Effector memory CD8-positive, alpha-beta T cell (primary cell): ENCODE measurements at places on chromosomes 13 and 19.

GRCh38 chr13:30355384-30355699 lies 48.0 kb upstream of the KATNAL1 start:
- no peak for DNase-seq

DNA sequence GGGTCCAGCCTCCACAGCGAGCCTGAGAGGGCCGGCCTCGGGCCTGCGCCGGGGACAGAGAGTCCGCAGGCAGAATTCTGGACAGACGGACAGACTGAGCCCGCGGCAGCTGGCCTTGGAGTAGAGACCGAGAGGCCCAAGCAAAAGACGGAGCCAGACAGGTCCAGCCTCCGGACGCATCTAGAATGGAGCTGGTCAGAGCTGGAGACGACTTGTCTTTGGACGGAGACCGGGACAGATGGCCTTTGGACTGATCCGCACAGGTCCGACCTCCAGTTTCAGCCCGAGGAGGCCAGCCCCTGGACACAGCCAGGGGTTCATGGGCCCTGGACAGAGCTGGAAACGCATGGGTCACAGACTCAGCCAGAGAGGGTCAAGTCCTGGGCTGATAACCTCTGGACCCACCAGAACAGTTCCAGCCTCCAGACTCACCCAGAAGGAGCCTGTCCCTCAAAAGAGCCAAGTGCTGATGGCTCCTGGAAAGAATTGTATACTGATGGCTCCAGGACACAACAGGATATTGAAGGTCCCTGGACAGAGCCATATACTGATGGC lies 490 bp downstream of the ITPKC start:
- no peak for DNase-seq

GRCh38 chr13:82701020-82701419 lies 1181.3 kb downstream of the SLITRK1 start:
- no peak for DNase-seq

- peak; percentile 53 for DNase-seq
Measured at GRCh38 chr19:33302175-33302973, at the start of gene CEBPA. Gene CEBPA (minus strand): TSS chr19:33302534. CDS start chr19:33302414, 120 bp downstream.

DNA sequence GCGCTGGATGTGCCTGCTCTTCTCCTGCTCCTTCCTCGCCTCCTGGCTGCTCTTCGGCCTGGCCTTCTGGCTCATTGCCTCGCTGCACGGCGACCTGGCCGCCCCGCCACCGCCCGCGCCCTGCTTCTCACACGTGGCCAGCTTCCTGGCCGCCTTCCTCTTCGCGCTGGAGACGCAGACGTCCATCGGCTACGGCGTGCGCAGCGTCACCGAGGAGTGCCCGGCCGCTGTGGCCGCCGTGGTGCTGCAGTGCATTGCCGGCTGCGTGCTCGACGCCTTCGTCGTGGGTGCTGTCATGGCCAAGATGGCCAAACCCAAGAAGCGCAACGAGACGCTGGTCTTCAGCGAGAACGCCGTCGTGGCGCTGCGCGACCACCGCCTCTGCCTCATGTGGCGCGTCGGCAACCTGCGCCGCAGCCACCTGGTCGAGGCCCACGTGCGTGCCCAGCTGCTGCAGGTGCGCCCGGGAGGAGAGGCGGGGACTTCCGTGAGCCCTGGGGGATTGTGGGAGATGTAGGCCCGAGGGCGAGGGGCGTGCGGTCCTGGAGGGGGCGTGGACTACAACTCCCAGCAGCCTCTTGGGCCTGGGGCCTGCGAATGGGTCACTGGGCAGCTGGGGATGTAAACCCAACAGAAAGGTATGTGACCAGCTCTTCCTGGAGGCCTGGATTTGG lies 6.7 kb downstream of the KCNJ14 start:
- DNase-seq, result no peak

DNA sequence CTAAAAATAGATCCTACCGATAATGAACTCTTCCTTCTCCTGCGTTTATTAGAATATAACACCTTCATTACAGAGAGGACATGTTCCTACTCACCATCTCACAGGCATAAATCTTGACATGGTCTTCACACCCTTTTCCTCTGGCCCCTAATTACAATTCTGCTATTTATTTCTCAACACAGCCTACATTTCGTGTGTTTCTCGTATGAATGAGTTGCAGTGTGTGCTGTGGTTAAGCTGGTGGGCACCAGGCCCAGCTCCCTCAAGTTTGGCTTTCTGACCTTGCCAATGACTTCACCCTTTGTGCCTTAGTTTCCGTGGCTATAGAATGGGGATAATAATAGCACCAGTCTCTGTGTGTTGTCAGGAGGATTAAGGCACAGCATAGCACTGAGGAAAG lies 12.3 kb upstream of the KATNAL1 start:
- no peak for DNase-seq

- DNase-seq, result no peak
Measured at GRCh38 chr19:44722131-44723121, 23.5 kb downstream of the CEACAM16 start.

GRCh38 chr13:95793018-95793555 lies 116.1 kb downstream of the DNAJC3 start:
- DNase-seq, result no peak

DNA sequence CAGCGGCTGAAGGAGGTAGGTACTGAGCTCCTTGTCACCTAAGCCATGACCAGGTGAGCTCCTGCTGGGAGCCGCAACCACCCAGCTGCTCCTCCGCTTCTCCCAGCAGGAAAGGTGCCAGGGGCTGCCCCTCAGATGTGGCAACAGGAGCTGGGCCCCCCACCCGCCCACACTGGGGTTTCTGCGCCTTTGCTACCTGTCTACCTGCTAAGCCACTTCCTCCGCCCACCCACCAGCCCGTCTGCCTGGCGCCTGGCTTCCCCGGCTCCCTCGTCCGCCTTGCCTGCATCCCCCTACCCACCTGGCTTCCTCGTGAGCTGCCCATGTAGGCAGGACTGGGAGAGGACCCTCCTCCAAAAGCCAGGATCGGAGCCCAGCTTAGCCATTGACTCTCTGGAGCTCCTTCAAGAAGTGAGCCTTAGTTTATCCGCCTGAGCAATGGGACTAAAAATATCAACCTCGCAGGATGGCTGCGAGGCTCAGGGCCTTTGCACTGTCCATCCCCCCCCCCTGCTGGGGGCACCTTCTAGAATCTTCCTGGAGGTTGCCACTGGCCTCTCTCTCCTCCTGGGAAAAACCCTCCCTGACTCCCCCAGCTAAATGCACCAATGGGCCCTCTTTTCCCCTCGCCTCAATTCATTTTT lies 55.8 kb upstream of the KLF2 start:
- DNase-seq, result no peak

- no peak for DNase-seq
Measured at GRCh38 chr19:48371367-48371766, 7.2 kb downstream of the SYNGR4 start.

- DNase-seq, result no peak
Measured at GRCh38 chr13:99582511-99582910, 81.2 kb downstream of the TM9SF2 start.

- DNase-seq, result no peak
Measured at GRCh38 chr19:48560095-48560530, 8.1 kb downstream of the SULT2B1 start.

GRCh38 chr19:54178581-54179261 lies 5.8 kb upstream of the TMC4 start:
- no peak for DNase-seq

DNA sequence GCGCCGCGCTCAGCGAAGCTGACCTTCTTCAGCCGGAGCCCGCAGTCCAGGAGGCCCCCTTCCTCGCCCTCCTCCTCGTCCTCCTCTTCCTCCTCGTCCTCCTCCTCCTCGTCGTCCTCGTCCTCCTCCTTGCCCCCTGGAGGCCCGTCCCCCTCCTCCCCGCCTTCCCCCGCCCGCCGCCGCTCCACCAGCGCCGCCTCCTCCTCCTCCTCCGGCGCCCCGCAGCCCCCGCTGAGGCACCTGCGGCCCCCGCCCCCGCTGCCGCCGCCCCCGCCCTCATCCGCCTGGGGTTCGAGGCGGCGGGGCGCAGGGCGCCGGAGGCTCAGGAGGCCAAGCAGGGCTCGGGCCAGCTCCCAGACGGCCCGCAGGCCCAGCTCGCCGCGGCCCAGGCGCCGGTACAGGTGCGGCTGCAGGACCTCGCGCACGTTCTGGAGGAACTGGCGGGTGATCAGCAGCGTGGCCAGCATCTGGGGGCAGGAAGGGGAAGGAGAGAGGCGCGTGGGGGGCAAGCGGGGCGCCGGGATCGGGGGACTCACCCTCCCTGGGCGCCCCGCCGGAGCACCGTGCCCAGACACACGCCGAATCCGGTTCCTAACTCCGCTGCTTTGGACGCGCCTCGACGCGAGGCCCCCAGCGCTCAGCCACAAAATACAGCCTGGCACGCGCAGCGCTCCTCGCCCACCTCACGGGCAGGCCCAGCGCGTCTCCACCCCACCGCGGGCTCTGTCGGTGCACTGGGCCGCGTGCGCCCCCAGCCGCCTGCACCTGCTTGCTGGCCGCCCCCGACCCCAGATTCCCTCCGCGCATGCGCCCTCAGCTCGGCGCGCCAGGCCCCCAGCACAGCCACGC lies 5.9 kb downstream of the ANO8 start:
- no peak for DNase-seq

DNA sequence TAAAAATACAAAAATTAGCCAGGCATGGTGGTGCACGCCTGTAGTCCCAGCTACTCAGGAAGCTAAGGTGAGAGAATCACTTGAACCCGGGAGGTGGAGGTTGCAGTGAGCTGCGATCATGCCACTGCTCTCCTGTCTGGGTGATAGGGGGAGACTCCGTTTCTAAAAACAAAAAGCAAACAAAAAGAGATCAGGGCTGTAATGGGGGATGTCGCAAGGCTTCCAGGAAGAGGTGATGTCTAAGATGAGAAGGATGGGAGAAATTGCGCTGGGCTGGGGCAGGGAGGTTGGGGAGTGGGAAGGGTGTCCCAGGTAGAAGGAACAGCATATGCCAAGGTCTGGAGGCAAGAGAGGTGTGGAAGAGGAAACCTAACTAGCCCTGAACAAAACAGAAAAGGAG lies 36.1 kb downstream of the PTPRS start:
- DNase-seq, result no peak

DNA sequence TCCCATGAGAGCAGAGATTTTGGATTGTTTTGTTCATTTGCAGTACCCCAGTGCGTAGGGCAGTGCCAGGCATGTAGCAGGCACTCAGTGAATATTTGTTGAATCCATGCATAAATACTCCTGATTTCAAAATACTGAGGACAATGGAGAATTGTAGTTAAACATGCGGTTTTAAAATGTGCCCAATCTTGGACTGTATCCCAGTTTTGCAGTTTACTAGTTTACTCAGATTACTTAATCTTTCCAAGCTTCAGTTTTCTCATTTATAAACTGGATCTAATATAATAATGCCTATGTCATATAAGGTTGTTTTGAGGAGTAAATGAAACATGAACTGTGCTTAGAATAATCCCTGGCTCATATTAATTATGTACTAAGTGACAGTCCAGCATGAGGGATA lies 39.0 kb downstream of the RCBTB2 start:
- DNase-seq, result no peak

- no peak for DNase-seq
Measured at GRCh38 chr13:114152285-114152645, 19.8 kb upstream of the RASA3 start.

DNA sequence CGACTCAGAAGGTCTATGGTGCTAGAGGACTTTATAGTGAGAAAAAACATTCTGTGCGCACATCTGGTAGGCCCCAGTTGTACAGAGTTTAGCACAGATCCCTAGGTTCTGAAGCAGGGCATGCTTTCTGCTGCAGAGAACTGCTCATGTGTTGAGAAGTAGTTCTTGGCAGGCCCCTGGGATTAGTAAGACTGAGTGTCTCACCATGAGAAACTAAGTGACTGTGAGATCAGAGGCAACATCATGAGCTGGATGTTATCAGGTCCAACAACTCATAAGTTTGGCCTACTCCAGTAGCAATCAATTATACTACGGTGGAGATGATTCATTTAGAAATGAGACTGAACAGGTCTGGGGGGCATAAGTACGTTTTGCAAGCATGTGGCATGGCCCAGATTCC lies 507.4 kb upstream of the KLF12 start:
- no peak for DNase-seq

GRCh38 chr13:75402787-75403186 lies 79.2 kb downstream of the TBC1D4 start:
- DNase-seq, result no peak

- DNase-seq, result no peak
Measured at GRCh38 chr19:17266589-17266974, 661 bp upstream of the BABAM1 start.

- DNase-seq, result no peak
Measured at GRCh38 chr13:36822785-36823184, 3.8 kb downstream of the RFXAP start.

DNA sequence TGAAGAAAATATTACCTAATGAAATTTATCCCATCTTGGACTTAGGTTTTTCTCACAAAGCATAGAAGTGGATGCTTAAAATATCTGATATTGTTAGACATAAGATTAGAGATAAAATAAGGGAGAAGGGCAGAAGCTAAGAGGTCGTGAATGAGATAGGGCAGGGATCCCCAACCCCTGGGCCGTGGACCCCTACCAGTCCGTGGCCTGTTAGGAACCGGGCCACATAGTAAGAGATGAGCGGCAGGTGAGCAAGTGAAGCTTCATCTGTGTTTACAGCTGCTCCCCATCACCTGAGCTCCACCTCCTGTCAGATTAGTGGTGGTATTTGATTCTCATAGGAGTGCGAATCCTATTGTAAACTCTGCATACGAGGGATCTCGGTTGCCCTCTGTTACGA lies 202.9 kb downstream of the GPC5 start:
- DNase-seq, result no peak

DNA sequence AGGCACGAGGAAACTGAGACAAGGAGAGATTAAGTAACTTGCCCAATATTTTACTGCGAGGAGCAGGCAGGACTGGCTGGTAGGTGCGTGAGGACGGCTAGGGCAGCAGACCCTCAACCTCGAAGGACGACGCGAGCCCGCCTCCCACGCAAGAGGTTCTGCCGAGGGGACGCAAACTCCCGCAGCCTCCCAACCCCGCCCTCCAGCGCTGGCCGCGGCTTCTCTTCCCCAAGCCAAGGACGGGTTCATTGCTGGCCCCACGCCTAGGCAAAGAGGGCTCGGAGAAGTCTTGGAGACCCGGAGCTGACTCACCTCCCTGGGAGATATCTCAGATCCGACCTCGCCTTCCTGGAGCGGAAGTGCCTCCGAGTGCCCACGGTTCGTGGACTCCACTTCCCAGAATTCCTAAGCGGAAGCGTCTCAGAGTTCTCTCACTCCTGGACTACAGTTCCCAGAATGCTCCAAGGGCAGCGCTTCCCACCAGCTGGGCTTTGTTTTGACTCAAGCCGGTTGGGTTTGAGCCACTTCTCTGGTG lies at the start of gene ZNF235:
Gene ZNF235 (minus strand): TSS at position 367 of the 535 bp plus-strand sequence. CDS start 1,621 bp downstream, outside the sequence.
- DNase-seq, result peak; percentile 44

- DNase-seq, result no peak
Measured at GRCh38 chr13:113367020-113367560, 3.2 kb upstream of the GRTP1 start.
